GM23248 (cell line): ENCODE measurements at places on chromosomes 6 and 20.
A peak's percentile ranks its signal among the peaks of the same experiment; 100 is the strongest.

- no peak for DNase-seq
Measured at GRCh38 chr6:70257768-70258273, 45.1 kb downstream of the COL9A1 start.

GRCh38 chr20:24729896-24730605 is 219.0 kb upstream of the CST7 start:
- no peak for DNase-seq

GRCh38 chr6:43992783-43993644 is 134.2 kb downstream of the MRPL14 start:
- DNase-seq: no peak

DNA sequence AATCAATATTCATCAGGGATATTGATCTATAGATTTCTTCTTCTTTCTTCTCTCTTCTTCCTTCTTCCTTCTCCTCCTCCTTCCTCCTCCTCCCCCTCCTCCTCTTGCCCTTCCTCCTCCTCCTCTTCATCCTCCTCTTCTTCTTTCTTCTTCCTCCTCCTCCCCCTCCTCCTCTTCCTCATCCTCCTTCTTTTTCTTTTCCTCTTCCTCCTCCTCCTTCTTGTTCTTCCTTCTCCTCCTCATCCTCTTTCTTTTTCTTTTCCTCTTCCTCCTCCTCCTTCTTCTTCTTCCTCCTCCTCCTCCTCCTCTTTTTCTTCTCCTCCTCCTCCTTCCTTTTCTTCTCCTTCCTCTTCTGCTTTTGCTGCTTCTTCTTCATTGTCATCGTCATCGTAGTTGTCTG is 52.4 kb upstream of the SERINC1 start:
- no peak for DNase-seq

DNA sequence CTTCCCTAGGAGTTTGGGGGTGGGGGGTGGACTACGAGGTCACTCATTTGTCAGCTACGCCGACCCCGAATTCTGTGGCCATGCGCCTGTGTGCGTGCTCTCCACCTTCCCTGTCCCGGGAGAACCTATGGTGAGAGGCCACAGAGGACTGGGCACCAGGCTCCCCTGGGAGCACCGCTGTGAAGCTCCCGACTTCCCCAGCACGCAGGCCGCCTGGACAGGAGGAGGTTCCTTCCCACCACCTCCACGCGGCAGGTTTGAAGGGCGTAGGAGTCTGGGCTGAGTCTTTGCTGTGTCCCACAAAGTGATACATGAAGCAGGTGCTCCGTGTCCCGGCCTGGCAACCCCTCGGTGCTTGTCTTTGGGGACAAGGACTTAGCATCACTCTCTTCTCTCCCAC is 107.2 kb downstream of the CDH4 start:
- no peak for DNase-seq

- DNase-seq: no peak
Measured at GRCh38 chr20:34626992-34627391, 49.9 kb downstream of the PIGU start.

DNA sequence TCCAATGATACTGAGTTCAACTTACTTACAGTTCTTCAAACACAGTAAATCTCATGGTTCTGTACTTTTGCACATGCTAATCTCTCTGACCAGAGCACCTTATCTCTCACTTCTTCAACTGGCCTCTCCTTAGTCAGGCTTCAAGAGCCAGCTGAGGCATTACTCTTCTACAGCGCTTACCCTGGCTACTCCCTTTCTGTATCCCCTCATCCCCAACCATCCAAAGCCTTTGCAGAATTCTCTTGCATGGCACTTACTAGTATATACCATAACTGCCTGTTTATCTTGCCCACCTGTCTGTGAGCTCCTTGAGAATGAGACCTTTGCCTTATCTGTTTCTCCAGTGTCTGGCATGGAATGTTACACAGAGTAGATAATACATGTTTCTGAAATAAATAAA is 49.2 kb downstream of the SESN1 start:
- DNase-seq: no peak

DNA sequence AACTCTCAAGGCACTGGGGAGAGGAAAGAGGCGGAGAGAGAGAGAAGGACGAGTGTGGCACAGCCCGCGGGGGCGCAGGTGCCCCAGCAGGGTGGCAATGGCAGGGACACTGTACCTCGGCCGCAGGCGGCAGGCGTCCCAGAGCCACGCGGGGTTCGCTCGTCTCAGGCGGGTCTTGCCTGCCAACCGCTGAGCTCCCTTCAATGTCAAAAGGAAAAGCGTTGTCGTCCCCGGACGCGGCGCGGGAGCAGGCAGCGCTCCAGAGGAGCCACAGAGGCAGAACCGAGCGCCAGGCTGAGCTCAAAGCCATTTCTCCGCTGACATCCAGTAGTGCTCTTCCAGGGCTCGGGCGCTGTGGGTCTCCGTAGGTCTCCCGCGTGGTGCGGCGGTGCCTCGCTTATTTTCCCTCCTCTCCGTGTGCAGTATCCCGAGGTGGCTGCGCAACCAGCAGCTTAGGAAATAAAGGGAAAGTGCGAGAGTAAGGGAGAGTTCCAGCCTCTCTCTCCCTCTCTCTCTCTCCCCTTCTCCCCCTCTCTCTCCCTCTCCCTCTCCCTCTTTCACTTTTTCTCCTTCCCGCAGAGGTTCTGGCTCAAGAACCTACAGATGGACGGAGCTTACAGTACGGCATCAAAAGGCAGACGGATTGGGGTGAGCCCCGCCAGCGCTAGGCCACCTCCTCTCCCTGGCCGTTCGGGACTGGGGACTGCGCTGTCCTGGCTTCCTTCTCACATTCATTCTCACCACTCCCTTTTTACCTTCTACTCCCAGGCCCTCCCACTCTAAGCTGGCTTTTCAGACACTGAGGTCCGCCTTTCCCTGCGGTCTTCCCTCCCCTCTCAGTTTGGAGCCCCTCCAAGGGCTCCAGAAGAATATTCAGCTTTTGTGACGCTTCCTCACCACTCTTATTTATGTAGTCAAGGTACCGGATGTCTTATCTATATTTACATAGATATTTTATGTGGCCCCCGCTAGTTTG is at the start of gene LAMA4:
LAMA4 (minus strand) TSS at position 727 of the 976 bp plus-strand sequence; CDS start at position 310, 417 bp downstream.
- DNase-seq: peak; percentile 83

- DNase-seq: no peak
Measured at GRCh38 chr6:113329942-113330635, 527.1 kb upstream of the MARCKS start.
